ENCODE measurements at places on chromosomes 13 and 19. TPM values are rescaled to one million over a fixed set of nuclear protein-coding genes. Genes with fewer than 3 reads are reported as not detected.

- H3K27me3 ChIP-seq: no peaks in the 10 kb centered on the region
- peaks cover 23% of the 10 kb centered on the region for H3K4me1 ChIP-seq
- H3K4me3 ChIP-seq: no peak overlapping the region
- DNase-seq: no peak
- H3K36me3 ChIP-seq: no peaks in the 10 kb centered on the region
- no peak overlapping the region for H3K27ac ChIP-seq
These were observed 38.2 kb downstream of the PDS5B start for GRCh38 chr13:32624441-32624840.

GRCh38 chr19:53881482-53882390 lies at the start of gene PRKCG:
Gene PRKCG (plus strand): TSS chr19:53882197. CDS start chr19:53882495, 298 bp downstream.
- H3K36me3 ChIP-seq: no peaks in the 10 kb centered on the region
- no peak for DNase-seq
- peaks cover 10% of the 10 kb centered on the region for H3K27me3 ChIP-seq
- H3K4me3 ChIP-seq: peak within 1 kb of the TSS; percentile 19

- H3K27me3 ChIP-seq: no peaks in the 10 kb centered on the region
- no peak overlapping the region for H3K4me3 ChIP-seq
- no peak for DNase-seq
- H3K4me1 ChIP-seq: peaks cover 5% of the 10 kb centered on the region
These were observed 80.7 kb downstream of the ING1 start for GRCh38 chr13:110794209-110794608.

- no peak overlapping the region for H3K4me3 ChIP-seq
- no peak for DNase-seq
- H3K4me1 ChIP-seq: peaks cover 16% of the 10 kb centered on the region
- H3K36me3 ChIP-seq: peaks cover 21% of the 10 kb centered on the region
- no peak overlapping the region for H3K27ac ChIP-seq
These were observed 44.3 kb downstream of the NDFIP2 start for GRCh38 chr13:79525064-79525857.

- peak overlapping the region; percentile 17 for H3K4me3 ChIP-seq
- DNase-seq: no peak
- H3K36me3 ChIP-seq: no peaks in the 10 kb centered on the region
- no peak overlapping the region for H3K27ac ChIP-seq
- H3K4me1 ChIP-seq: no peaks in the 10 kb centered on the region
These were observed 95.6 kb downstream of the PCDH9 start for GRCh38 chr13:67134417-67135129.

DNA sequence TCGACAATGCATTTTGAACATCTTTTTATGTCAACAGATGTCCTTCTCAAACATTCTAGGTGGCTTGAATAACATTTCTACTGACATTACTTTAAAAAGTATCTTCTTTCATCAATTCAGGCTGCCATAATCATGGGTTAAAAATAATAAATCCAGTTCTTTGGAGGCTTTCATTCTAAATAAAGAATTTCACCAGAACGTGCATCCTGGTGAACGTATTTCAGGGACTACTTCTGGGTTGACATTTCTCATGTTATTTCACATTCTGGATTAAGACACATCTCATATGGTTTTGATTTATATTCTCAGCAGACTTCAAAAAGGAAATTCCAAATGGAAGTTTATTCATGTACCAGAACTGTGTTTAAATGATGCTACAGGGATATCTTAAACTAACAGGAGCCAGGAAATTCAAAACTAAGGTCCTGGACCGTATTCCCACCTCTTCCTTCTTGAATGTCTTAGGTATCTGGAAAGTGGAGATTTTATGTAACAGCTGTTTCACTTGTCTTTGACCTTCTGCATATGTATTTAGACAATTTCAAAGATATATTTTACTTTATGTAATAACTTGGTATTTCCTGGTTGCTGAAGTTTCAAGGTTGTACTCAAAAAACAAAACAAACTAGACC lies 107.2 kb downstream of the STARD13 start:
- peak overlapping the region; percentile 27 for H3K27ac ChIP-seq
- H3K4me1 ChIP-seq: peaks cover 51% of the 10 kb centered on the region
- no peaks in the 10 kb centered on the region for H3K36me3 ChIP-seq
- H3K4me3 ChIP-seq: no peak overlapping the region
- H3K27me3 ChIP-seq: no peaks in the 10 kb centered on the region

GRCh38 chr13:22925881-22926747 lies 254.7 kb upstream of the SGCG start:
- no peaks in the 10 kb centered on the region for H3K36me3 ChIP-seq
- H3K4me1 ChIP-seq: peaks cover 8% of the 10 kb centered on the region
- H3K27me3 ChIP-seq: no peaks in the 10 kb centered on the region
- H3K27ac ChIP-seq: no peak overlapping the region

The MYO9B gene
- total RNA-seq: 100 TPM

- no peak overlapping the region for H3K27ac ChIP-seq
- H3K4me3 ChIP-seq: no peak overlapping the region
- no peak for DNase-seq
- no peaks in the 10 kb centered on the region for H3K4me1 ChIP-seq
These were observed 392.6 kb downstream of the SLITRK5 start for GRCh38 chr13:88063741-88064140.

DNA sequence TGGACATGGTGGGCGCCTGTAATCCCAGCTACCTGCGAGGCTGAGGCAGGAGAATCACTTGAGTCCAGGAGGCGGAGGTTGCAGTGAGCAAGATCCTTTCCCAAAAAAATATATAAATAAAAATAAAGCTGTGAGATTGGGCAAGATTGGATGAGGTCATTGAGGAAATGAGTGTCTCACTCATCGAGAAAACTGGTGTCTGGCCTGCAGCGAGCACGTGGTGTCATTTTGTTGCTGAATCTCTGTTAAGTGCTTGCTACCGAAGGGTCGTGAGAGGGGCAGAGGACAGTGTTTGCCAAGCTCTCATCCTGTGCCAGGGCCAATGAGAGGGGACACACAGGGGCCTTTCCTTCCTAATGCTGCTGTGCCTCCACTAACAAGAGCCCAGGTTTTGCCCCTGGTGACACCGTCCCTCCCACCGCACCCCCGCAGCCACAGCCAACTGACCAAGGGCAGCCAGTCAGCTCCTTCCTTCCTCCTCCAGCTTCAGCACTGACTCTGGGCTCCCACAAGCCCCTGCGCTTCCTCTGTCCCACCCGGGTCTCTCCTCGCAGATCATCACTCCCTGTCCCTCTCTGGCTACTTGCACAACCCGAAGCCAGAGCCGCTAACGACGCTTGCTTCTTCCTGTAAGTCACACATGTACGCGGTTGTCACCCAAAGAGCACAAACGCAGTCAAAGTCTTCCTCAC lies 3.2 kb downstream of the POLD1 start:
- H3K4me3 ChIP-seq: no peak overlapping the region
- no peaks in the 10 kb centered on the region for H3K27me3 ChIP-seq
- DNase-seq: no peak
- H3K27ac ChIP-seq: no peak overlapping the region
- peaks cover 19% of the 10 kb centered on the region for H3K4me1 ChIP-seq

The CACNG6 gene
- total RNA-seq: not detected

- H3K4me3 ChIP-seq: no peak overlapping the region
- no peaks in the 10 kb centered on the region for H3K4me1 ChIP-seq
- H3K27ac ChIP-seq: no peak overlapping the region
- DNase-seq: no peak
These were observed 107.9 kb downstream of the NALCN start for GRCh38 chr13:101308247-101309013.

- no peak overlapping the region for H3K4me3 ChIP-seq
- H3K27me3 ChIP-seq: no peaks in the 10 kb centered on the region
- no peaks in the 10 kb centered on the region for H3K36me3 ChIP-seq
These were observed 65.0 kb downstream of the RASA3 start for GRCh38 chr13:114067381-114067885.

GRCh38 chr13:42113478-42113877 lies 65.0 kb downstream of the DGKH start:
- no peak for DNase-seq
- no peaks in the 10 kb centered on the region for H3K27me3 ChIP-seq
- H3K36me3 ChIP-seq: no peaks in the 10 kb centered on the region
- no peak overlapping the region for H3K27ac ChIP-seq

DNA sequence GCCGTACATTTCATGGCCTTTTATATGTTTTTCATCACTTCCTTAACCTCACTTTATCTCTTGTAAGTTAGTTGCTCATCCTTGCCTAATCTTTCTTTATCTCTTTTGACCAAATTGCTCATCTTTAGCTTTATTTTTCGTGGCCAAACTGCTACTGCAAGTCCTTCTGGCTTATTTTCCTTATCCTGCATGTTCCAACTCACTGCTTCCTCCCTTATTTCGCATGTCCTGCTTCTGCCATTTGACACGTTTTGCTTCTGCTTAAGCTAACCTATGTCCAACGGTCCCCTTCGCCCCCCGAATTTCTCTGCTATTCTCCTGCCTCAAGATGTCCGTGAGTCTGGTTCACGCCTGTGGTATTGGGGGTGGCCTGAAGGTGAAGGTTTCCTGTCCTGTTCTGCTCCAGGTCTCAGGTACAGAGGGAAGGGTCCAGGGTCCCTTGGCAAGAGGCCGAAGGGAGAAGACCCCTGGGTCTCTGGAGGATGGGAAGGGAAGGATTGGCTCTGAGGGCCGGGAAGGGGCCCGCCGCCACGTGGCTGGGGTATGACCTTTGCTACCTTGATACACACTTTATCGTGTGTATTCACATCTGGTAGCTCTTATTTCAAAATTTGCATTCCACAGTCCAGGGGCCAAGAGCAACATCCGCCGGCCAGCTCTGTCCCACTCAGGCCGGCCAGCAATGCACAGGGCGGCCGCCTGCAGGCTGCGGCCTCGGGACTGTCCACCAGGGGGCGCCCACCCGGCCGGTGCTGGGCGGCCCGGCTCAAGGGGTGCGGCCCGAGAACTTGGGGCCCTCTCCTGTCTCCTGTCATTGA lies 2.9 kb upstream of the C19orf85 start:
- H3K27ac ChIP-seq: no peak overlapping the region
- H3K36me3 ChIP-seq: no peaks in the 10 kb centered on the region
- no peak overlapping the region for H3K4me3 ChIP-seq

The AZU1 gene
- not detected for total RNA-seq

- peaks cover 20% of the 10 kb centered on the region for H3K4me1 ChIP-seq
- peak overlapping the region; percentile 70 for H3K27ac ChIP-seq
- H3K36me3 ChIP-seq: no peaks in the 10 kb centered on the region
- H3K27me3 ChIP-seq: no peaks in the 10 kb centered on the region
These were observed 65.0 kb upstream of the GTF2F2 start for GRCh38 chr13:45055198-45055901.

The NUP62 gene
- 38.5 TPM for total RNA-seq

- no peaks in the 10 kb centered on the region for H3K27me3 ChIP-seq
- DNase-seq: no peak
These were observed 707.8 kb upstream of the PCDH20 start for GRCh38 chr13:62123409-62123808.

- H3K36me3 ChIP-seq: peaks cover 16% of the 10 kb centered on the region
- no peak for DNase-seq
- no peak overlapping the region for H3K27ac ChIP-seq
- peaks cover 14% of the 10 kb centered on the region for H3K4me1 ChIP-seq
These were observed 5.5 kb downstream of the CCDC124 start for GRCh38 chr19:17938092-17938845.

DNA sequence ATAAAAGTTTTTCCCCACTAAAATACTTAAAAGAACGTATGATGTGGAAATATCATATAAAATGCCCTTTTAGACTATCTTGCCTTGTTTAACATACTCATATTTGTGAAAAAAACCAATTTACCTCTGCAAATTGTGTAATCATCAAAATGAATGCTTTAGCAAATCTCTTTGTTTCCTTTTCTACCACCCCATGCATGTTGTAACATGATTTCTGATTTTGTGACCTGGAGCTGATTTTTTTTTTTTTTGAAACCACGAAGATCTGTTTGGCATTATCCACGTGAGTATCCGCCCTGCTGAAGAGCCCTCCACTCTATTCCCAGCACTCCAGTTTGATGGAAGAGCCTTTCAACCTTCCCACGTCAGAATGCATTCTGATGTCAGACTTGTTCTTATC lies 245.8 kb upstream of the NBEA start:
- DNase-seq: no peak
- no peaks in the 10 kb centered on the region for H3K4me1 ChIP-seq
- H3K27ac ChIP-seq: no peak overlapping the region
- no peaks in the 10 kb centered on the region for H3K27me3 ChIP-seq
- no peak overlapping the region for H3K4me3 ChIP-seq

GRCh38 chr19:31555634-31556215 lies 206.5 kb upstream of the TSHZ3 start:
- no peak overlapping the region for H3K4me3 ChIP-seq
- H3K27ac ChIP-seq: no peak overlapping the region
- no peak for DNase-seq
- H3K4me1 ChIP-seq: no peaks in the 10 kb centered on the region
- no peaks in the 10 kb centered on the region for H3K27me3 ChIP-seq

Measured in vagina (tissue), 2 donors.